ENCODE measurements at places on chromosomes 5 and 9.

DNA sequence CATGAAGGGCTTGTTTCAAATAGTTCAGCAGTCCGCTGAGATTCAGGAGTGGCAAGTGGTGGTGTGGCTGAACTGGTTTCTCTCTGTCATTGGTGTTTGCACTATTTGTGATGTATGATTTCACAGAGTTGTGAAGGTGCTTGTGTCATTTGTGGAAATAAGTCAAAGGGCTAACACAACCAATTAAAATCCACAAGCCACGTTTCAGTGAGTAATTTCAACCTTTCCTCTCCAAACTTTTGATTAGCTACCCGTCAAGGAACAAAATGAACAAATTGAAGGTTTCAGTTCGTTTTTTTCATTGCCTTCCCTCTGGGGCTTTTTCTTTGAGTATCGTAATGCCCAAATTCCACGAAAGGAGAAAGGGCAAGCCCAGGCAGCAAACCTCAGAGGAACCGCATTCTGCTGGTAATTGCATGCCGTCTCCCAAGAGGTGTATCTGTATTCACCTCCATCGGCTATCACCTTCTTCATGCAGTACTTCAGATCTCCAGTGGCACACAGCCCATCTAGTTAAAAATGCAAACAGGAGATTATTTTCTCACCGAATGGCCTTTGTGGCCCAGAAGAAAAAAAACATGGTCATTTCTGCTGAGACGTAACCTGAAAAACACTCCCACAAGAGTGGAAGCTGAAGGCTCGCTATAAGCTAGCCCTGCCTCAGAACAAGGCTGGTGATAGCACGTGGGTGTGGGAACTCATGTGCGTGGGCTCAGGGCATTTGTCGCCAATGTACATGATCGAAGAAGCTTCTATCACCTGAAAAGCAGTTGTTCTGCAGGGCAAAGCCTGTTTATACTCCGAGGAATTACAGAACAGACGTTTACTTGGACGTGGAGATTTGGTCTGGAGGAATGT is 197.1 kb downstream of the NR3C1 start:
- DNase-seq: no peak

- no peak for DNase-seq
These were observed 3.7 kb downstream of the GSN start for GRCh38 chr9:121271368-121272341.

DNA sequence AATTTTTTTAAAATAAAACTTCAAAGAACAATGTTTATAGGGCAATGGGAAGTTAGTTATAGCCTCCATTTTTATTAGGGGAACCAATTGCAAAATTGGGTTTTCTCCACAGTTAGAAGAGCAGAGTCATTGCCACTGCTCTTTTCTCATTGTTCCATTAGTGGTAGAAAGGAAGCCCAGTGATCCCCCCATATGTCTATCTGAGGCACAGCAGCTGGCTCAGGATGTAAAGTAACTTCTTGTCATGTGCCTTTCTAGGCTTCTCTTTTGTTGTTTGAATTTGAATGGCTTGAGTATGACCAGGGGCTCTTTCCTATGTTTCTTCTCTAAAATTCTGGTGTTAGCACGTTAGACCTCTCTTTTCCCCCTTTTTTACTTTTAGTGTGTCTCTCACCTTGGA is 61.2 kb downstream of the UBAP1 start:
- no peak for DNase-seq

DNA sequence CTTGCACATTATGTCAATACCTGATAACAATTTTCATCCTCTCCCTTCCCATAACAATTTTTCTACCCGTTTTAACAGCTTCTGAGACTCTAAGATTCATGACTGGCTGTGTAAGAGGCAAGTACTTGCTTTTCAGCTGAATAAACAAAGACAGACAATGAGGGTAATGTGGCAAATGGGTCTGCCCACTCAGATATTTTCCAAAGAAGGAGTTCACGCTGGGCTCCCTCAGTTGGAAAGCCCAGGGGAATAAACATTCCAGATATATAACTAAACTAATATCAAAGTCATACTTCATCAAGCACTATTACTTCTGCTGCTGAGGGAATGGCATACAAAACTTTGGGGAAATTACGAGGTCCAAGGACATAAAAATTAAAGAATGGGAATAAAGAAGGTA is 24.4 kb downstream of the MEGF9 start:
- no peak for DNase-seq

Measured in stimulated activated CD8-positive, alpha-beta memory T cell treated with anti-CD3 and anti-CD28 coated beads, Interleukin-4, amount 100 ng/mL, for 24 hours (primary cell).